RCC 7860 (cell line): ENCODE measurements at places on chromosomes 5 and 9.

- DNase-seq, result no peak
These were observed 49.1 kb upstream of the OLFM1 start for GRCh38 chr9:135038331-135038730.

DNA sequence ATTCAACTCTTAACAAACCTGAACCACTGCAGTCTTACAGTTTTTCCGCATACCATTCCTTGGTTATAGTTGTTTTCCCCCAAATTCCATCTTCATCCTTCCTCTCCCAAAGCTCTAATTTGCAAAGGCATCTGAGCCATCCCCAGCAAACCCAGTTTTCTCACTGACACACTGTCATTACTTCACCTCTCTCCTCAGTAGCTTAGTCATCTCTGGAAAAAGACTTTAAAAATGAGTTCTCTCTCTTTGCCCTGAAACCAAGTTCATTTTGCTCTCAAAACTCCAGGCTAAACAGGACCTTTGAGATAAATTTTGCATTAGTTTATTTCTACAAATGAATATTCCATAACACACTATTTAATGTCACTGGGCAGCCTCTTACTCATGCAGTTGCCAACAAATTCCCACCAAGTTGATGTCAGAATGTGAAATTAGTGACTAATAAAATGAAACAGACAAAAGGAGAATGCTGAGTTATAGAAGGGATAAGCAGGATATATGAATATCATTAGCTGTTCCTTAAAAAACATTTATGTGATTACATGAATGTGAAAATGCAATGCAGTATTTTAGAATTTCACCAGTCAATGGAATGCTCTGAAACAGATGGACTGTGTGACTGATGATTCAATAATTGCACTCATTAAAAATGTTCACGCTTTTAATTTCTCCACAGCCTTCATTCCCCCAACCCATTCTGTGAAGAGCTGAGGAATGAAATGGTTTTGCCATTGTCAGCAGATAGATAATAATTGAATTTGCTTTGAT is 107.4 kb upstream of the DMAC1 start:
- DNase-seq, result no peak

- no peak for DNase-seq
These were observed 267.7 kb downstream of the ADAMTS6 start for GRCh38 chr5:65213921-65214525.

GRCh38 chr9:93520523-93520922 is 55.9 kb upstream of the PHF2 start:
- no peak for DNase-seq

- DNase-seq, result no peak
These were observed 23.9 kb upstream of the MAPK9 start for GRCh38 chr5:180315762-180316212.

- DNase-seq, result no peak
These were observed 364.2 kb downstream of the OSTF1 start for GRCh38 chr9:75452512-75452911.

DNA sequence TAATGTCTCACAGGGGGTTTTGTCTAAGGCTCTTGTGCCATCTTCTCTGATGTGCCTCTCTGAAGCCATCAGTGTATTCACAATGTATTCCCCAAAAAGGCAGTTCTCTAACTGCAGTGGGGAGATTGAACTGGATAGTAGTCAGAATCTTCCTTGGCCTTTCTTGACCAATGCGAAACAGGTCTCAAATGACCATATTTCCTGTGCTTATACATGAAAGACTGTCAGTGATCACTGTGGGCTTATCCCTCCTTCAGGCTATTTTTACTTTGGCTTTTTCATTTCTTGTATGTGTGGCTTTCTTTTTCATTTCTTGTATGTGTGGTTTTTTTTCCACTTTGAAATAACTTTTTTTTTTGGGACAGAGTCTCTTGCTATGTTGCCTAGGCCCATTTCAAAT is 19.7 kb downstream of the HMGXB3 start:
- DNase-seq, result no peak

DNA sequence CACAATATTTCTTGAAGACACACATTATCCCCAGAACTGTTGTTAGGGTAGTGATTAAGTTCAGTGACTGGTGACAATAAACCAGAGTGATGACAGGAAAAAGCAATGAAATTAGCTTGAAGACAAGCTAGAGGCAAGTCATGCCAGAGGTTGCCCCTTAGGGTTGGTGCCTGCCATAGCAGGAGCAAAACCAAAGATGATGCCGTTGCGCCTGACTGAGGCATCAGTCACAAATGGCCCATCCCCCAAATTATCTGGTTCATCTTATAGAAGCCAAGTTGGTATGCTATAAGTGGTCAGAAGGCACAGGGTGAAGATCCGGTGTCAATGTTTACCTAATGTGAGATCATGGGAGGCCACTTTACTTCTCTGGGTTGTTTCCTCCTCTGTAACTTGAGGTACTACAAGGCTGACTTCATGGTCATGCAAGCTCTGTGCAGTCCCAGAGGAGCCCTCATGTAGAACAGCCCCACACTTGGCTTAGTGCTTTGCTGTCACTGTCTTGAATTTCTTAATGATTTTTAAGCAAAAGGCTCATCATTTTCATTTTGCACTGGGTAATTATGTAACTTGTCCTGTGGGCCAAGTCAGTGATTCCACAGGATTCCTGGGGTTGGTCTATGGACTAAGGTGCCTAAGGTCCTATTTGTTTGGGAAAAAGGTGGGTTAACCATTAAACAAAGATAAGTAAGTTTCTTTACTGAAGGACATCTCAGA is 211.3 kb downstream of the MAN2A1 start:
- DNase-seq, result peak; percentile 79

GRCh38 chr5:54610197-54610944 is 92.8 kb downstream of the SNX18 start:
- DNase-seq, result no peak

DNA sequence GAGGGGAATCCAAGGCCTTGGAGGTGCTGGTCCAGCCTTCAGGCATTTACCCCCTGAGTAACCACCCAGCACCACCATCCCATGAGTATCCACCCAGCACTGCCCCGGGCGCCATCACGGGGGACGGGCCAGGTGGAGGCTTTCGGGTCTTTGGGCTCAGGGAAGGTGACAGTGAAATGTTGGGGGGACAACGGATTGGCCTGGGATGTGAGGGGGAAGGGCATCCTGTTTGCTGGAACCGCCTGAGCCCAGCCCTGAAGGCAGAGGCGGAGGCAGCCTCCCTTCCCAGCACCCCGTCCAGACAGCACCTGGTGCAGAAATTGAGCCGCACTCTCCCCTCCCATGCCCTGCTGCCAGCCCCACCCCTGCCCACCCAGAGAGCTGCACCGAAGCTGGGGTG is 17.0 kb downstream of the ASS1 start:
- no peak for DNase-seq

- no peak for DNase-seq
These were observed 230.5 kb downstream of the ATPSCKMT start for GRCh38 chr5:10019236-10019635.

DNA sequence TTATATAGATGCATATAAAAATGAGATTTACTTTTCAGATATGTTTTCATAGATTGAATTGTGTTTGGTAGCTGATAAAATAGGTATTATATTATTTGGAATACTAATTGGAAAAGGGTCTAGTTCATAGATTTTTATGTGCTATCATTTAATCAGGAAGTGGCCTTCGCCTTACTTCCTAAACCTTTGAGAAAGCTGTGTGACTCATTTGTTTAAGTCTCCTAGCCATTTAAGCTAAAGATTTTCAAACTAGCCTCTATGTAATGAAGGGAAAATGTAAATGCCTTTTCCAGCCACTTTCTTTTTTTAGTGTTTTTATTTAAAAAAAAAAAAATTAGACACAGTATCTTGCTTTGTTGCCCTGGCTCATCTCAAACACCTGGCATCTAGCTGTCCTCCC is 97.5 kb downstream of the DMXL1 start:
- no peak for DNase-seq

DNA sequence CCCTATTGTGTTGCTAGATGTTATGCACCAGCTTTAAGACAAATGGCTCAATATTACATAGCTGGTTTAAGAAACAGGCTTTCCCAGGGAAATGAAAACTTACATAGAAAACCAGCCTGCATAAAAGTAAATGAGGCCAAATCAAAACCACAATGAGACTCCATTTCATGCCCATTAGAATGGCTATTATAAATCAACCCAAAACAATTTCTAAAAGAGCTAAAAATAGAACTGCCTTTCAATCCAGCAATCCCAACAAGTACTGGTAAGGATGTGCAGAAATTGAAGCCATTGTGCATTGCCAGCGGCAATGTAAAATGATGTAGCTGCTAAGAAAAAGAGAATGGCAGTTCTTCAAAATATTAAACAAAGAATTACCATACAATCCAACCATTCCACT is 1170.0 kb upstream of the CDH9 start:
- DNase-seq, result no peak

- DNase-seq, result no peak
These were observed 141.5 kb downstream of the RMI1 start for GRCh38 chr9:84121991-84122523.

DNA sequence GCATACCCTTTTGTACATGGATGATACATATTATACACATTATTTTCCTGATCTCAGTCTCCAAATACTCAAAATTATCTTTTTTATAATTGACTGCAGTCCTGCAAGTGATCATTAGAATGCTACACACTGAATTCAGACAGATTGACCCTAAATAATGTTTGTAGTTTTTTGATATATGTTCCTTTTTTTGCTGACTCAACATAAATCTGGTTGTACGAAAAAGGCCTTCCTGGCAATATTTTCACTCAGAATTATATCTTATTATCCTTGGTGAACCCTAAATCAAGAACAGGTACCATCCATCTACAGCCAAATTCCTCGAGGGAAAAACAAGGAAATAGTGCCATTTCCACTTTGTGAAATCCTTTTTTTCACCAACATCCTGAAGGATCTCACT is 105.6 kb upstream of the RASGRF2 start:
- no peak for DNase-seq

- no peak for DNase-seq
These were observed 66.6 kb upstream of the GARNL3 start for GRCh38 chr9:127197861-127198430.
